ENCODE measurements at places on chromosomes 13 and 19.

DNA sequence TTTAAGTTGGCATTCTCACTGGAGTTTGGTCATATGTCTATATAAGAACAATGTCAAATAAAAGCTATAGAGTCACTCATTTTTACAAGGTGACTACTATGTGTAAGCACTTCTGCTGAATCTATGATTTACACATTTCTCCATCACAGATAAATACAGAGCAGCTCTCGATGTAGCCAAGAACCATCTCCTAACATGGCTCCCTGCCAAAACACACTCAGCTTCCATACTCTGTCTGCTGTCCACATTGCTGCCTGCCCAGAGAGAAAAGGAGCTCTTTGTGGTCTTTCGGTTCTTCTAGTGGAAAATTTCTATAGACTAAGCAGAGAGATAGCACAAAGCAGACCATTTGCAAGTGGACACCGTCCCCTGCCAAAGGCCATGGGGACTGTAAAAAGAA, 190.9 kb upstream of the KLF12 start:
- no peak for DNase-seq

GRCh38 chr19:6448045-6448444, 11.5 kb downstream of the SLC25A23 start:
- DNase-seq = no peak

GRCh38 chr19:12156223-12157058, at the start of gene ZNF625:
Gene ZNF625, minus strand, starts transcription at chr19:12156734. Its CDS starts 176 bp downstream, at chr19:12156558.
- DNase-seq = peak; percentile 75

DNA sequence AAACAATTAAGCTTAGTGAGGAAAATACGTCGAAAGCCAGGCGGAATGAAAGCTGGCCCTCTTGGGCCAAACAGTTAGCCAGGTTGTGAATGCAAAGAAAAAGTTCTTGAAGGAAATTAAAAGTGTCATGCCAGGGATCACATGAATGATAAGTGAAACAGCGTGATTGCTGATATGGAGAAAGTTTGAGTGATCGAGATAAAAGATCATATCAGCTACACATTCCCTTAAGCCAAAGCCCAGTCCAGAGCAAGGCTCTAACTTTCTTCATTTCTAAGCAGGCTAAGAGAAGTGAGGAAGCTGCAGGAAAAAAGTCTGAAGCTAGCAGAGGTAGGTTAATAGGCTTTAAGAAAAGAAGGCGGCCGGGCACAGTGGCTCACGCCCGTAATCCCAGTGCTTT, 254.0 kb downstream of the EFNB2 start:
- no peak for DNase-seq

DNA sequence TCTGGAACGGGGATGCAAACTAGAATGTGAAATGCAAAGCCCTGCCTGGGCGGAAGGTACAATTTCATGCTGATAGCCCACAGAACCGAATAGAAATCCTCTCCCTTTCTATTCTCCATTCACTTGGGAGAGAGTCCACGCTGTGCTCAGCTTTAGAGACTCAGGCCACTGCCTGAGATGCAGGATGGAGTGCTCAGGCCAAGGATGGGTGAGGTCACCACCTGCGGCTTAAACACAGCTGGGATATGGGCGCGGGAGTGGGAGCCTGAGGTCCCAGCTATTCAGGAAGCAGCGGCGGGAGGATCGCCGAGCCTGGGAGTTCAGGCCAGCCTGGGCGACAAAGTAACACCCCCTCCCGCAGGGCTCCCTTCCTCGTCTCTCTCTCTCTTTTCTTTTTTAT, 446 bp upstream of the ZNF83 start:
- peak; percentile 50 for DNase-seq
